ENCODE measurements at places on chromosomes 12 and 14.

GRCh38 chr12:106900554-106900953 lies 55.2 kb upstream of the TMEM263 start:
- no peak for DNase-seq

- DNase-seq, result no peak
Observed at GRCh38 chr12:131860472-131861260, 32.5 kb downstream of the MMP17 start.

GRCh38 chr12:121113057-121113456 lies 19.6 kb upstream of the P2RX7 start:
- DNase-seq, result no peak

DNA sequence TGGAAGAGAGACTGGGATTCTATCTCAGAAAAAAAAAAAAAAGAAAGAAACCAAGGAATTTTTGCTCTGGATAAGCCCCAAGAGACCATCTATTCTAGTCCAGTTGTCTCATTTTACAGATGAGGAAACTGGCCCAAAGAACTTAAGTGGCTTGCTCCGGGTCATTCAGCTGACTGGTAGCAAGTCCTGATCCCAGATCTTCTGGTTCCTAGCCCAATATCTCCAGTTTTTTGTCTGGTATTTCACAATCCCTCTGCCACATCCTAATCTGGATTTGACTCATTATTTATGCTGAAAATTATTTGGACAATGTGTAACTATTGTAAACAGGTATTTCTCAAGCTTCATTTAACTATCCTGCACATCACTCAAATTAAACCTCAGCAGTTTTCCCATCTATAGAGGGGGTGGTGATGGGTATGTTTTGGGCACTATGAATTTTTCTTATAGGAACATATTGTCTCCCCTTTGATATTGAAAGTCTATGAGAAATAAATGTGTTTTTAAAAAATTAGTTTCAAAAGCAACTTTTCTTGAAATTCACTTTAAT lies 43.4 kb downstream of the PPP2R5E start:
- DNase-seq, result no peak

DNA sequence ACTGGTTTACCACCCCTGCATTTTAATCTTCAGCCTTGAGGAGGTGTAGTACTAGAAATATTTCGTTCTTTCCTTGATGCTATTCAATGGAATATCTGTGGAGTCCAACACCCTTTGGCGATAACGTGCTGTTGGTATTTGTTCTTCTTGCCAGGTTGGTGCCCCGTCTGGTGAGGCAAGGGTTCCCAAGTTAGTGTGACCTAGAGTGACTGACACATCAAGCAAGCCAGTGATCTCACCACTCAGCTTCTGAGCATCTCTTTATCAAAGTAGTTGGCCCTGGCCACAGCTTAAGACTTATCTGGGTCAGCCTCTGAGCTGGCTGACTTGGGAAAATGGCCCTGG lies 60.2 kb downstream of the PLXNC1 start:
- no peak for DNase-seq

- no peak for DNase-seq
Observed at GRCh38 chr14:29007990-29008389, 241.4 kb downstream of the FOXG1 start.

DNA sequence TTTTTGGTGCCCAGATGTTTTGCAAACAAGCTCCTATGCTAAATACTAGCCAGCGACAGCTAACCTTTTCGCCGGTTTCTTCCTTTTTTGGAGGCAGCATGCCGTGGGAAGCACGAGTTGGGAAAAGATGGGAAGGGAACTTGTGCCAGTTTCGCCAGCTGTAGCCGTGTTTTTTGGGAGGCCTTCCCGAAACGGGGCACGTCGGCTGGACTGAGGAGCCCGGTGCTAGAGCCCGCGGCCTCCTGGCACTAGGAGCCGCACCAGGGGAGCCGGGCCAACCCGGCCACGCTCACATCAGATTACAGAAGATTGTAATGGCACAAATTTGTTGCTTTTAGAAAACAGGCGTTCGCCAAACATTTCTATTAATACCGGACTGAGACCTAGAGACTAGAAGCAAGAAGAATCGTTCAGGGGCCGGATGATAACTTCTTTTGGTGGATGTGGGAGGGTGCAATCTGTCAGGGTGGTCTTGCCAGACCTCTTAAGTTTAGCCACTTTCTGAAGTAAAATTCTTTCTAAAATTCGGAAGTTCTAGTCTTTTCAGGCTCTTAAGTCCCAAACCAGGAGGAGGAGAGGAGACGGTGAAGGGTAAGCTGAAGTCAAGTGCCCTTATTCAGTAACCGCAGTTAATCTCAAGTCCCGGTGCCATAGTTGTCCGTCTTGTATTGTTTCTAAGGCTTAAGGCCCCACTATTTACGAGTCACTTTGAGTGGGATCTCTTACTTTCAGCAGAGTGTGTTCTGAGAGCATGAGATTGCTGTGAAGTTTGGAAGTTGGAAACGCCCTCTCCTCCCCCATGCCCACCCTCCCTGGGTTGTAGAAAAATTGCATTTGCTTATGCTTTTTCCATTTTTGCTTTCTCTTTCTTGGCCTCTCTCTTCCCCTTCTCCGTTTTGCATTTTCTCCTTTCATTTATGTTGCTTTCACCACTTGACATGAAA lies 1.3 kb downstream of the RASSF3 start:
- no peak for DNase-seq

GRCh38 chr14:23577710-23578392 lies 739 bp downstream of the JPH4 start:
- no peak for DNase-seq

DNA sequence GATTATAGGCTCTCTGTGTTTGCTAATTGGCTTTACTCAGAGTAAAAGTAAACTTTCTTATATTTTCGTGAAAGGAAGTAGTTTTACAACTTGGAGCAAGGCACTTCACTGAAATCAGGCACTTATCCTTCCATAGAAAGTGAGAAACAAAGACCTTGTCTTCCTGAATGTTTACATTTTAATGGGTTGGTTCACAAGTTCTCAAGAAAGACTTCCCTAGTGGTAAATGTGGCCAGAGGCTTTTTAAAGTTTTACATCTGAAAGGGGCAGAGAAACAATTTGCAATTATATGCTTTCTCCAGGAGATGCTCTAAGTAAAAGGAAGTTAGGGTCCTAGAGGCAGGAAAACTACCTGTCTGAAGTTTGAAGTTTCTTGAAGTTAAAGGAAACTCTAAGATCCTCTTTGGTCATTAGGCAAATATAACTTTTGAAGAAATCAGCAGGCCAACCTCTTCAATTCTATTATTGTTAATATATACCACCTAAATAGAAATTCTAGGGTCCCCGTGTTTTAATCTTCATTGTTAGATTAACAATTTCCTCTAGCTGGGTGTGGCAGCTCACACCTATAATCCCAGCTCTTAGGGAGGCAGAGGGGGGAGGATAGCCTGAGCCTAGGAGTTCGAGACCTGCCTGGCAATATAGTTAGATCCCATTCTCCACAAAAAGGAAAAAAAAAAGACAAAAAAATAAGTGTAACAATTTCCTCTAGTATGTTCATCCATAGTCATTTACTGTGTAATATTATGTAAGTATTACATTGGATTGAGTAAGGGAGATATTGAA lies 644.9 kb upstream of the FOXG1 start:
- no peak for DNase-seq

GRCh38 chr12:28750946-28751685 lies 398.0 kb upstream of the FAR2 start:
- DNase-seq, result no peak

GRCh38 chr12:17691369-17691768 lies 398.6 kb downstream of the RERGL start:
- no peak for DNase-seq

All from amniotic stem cell (primary cell).